ENCODE measurements at places on chromosomes 3 and 15.
A peak's percentile ranks its signal among the peaks of the same experiment; 100 is the strongest.

- no peak for DNase-seq
These were observed 35.4 kb downstream of the ARHGAP31 start for GRCh38 chr3:119329551-119329950.

DNA sequence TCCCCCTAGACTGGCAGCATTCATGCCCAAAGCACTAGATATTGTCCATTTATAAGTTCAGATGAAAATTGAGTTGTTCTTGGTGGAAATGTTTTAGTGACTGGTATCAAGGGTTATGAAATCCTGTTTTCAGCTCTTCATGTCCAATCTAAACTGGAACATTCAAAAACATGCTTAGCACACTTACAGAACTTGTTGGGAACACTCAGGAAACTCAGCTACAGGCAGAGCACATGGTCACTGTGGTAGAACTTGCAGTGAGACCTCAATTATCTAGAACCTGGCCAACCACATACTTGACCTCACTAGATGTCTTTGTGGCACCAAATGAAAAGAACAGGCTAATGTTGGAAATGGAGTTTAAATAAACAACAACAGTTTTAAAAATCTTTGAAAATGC lies 88.8 kb downstream of the SMAD3 start:
- no peak for DNase-seq

GRCh38 chr3:178182337-178182779 lies 353.9 kb upstream of the KCNMB2 start:
- no peak for DNase-seq

GRCh38 chr3:70982700-70983140 lies 600.8 kb downstream of the FOXP1 start:
- DNase-seq, result peak; percentile 80

DNA sequence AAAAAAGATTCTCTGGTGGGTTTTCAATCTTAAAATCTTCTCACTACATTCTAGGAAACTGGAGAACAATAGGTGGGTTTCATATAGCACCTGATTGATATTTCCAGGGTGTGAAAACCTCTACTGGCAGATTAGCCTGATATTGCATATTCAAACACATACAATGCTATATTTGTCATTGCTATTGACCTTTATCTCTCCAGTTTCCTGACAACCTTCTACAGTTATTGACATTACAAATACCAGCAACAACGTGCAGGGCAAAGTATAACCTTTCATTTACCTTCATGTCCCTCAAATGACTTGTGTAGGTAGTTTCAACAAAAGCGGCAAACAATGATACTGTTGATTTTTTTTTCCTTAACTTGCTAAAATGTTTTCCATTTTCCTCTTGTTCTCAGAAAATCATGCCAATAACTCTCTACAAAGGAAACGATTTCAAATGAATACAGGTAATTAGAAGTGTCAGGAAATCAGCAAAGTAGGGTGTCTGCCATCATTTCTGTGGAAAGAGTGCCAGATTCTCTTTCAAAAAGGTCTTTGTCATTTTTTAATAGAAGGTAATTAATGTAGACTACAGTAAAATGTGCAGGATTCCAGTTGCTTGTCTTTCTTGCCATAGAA lies 72.6 kb upstream of the CDIN1 start:
- no peak for DNase-seq

- peak; percentile 47 for DNase-seq
These were observed at the start of gene PAQR5 for GRCh38 chr15:69298697-69299441. PAQR5 (plus strand) TSS chr15:69298912; CDS start chr15:69360081, 61,169 bp downstream.

GRCh38 chr15:28921919-28922706 lies 36.3 kb downstream of the APBA2 start:
- no peak for DNase-seq
